DMS79 treated with DMSO at 0.1 percent for 48 hours (cell line): ENCODE measurements at places on chromosomes 5 and 9.
A peak's percentile ranks its signal among the peaks of the same experiment; 100 is the strongest.

DNA sequence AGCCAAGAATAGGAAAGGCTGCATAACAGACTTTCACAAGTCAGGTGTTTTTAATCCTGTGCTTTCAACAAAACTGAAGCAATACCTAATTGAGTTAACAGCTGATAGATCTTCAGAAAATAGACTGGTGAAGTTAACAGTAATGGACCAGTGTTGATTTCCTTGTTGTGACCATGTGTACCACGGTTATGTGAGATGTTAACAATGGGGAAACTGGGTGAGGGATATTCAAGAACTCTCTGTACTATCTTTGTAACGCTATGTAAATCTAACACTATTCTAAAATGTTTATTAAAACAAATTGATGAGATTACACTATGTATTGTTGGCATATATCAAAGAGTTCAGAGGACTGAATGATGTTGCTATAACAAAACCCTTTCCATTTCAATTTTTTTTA lies 36.9 kb downstream of the MACROH2A1 start:
- DNase-seq = no peak

GRCh38 chr5:111013011-111013410 lies 58.5 kb upstream of the TSLP start:
- no peak for DNase-seq

DNA sequence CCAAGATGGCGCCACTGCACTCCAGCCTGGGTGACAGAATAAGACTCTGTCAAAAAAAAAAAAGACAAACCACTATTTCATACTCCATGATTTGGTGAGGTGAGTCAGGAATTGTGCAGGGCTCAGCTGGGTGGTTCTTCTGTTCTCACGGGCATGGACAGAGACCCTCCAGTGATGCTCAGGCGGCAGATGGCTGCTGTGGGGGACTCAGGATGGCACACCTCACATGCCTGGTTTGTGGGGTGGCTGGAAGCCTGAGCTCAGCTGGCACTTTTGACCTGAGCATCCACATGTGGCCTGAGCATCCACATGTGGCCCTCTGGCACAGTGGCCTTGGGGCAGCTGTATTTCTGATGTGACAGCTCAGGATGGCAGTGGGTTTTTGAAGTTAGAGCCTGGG lies 217.2 kb downstream of the IRX2 start:
- no peak for DNase-seq

GRCh38 chr5:322942-323879 lies 1.7 kb downstream of the AHRR start:
- DNase-seq = peak; percentile 34

GRCh38 chr5:40446910-40447309 lies 232.8 kb upstream of the PTGER4 start:
- DNase-seq = no peak

- DNase-seq = no peak
These were observed 15.4 kb downstream of the IL9 start for GRCh38 chr5:135880278-135880677.

DNA sequence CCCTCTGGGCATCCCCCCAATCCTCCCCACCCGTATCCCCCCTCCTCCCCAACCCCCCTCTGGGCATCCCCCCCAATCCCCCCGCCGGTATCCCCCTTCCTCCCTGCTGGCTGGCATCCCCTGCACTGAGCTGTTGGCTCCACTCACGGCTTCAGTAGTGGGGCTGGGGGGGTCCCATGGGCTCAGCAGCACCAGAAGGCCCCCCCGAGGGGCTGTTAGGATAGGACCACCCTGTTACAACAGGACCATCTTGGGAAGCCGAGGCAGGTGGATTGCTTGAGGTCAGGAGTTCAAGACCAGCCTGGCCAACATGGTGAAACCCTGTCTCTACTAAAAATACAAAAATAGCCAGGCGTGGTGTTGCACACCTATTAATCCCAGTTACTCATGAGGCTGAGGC lies 42.4 kb downstream of the EXD3 start:
- DNase-seq = no peak

- no peak for DNase-seq
These were observed 8.0 kb downstream of the SPARC start for GRCh38 chr5:151678713-151679112.

DNA sequence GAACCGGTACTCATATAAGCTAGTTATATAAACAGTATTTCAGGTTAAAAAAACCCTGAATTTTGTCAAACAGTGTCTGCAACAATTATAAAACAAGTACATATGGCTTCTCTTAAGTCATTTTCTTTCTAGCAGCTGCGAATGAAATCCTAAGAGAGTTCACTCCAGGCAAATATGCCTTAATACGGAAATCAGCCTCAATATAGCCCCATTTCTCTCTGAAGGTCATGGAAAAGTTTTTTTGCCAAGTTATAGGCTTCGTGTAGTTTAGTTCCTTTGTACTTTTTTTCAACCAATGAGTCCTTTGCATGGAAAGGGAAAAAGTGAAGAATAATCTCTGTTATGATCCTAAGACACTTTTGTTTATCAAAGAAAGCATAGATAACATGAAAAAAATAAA lies 848.0 kb upstream of the ACO1 start:
- DNase-seq = no peak

- DNase-seq = peak; percentile 27
These were observed 191.2 kb downstream of the GNA14 start for GRCh38 chr9:77456829-77457437.

GRCh38 chr9:38079461-38080031 lies 10.5 kb upstream of the SHB start:
- no peak for DNase-seq

DNA sequence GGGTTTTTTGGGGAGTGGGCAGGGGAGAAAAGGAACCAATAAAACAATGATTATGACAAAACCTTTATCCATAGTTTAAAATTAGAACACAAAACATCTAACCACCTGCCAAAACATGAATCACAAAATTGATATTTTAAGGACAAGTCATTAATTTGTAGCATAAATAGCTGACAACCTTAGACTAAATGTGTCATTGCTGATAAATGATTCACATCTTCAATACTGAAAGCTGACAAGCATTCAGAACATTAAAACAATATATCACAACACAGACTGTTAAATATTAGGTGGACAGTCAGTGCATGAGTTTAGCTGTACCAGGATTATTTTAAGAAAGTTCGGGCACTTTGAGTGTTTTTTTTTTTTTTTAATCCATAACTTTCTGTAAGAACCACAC lies 71.5 kb downstream of the NR3C1 start:
- no peak for DNase-seq

DNA sequence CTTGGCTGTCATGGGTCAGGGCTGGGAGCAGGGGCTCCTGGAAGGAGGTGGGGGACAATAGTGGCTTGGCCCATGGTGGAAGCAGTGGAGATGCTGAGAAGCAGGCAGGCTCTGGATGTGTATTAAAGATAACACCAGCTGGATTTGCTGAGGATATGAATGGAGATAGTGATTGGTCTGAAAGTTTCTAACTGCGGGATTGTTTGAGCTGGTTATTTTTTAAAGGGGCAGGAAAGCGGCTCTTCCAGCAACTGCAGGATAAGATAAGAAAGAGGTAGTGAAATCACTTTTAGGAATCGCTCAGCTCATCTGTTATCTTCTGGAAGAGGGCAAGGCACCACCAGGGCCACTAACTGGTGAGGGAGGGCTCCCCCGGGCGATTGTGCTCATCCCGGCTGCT lies 125.5 kb downstream of the TENT4A start:
- no peak for DNase-seq

DNA sequence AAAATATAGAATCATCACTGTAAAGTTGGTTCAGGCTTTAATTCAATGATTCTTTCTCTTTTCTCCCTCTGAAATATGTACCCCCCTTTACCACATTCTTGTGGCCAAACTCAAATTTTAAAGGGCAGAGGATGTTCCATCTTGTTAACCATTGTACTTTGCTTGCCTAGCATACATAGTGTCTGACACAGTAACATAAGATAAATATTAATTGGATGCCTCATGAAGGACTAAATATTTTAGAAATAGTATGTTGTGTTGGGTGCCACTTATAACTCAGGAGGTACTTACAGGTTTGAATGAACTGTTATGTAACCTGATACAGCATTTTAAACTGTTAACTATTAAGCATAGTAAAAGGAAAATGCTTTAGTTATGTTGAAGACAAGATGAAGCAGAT lies 71.5 kb downstream of the NIPBL start:
- no peak for DNase-seq

- no peak for DNase-seq
These were observed 456.4 kb downstream of the GADD45G start for GRCh38 chr9:90061187-90061586.

- DNase-seq = no peak
These were observed 15.4 kb downstream of the ZNF622 start for GRCh38 chr5:16450163-16450562.
